ENCODE measurements at places on chromosomes 6 and 20.

DNA sequence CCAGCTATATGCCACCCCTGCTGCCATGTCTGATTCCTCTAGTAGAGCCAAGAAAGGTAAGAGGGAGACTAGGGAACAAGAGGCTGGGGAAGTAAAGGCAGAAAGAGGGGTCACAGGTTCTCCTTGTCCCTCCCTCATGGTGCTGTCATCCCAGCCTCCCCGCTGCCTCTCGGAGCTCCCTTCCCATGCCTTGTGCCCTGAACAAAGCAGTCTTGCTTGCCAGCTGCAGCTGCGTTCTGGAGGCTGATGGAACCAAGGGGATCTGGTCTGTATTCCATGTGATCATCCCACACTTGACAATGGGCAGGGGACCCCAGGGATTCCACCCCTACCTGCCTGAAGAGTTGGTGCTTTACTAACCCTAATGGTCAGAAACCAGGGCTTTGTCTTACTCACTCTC, 61.4 kb downstream of the DAAM2 start:
- DNase-seq, result no peak

GRCh38 chr20:62296724-62297448, 5.9 kb upstream of the ADRM1 start:
- DNase-seq, result no peak

GRCh38 chr6:108872575-108872974, 24.4 kb downstream of the ARMC2 start:
- DNase-seq, result no peak

DNA sequence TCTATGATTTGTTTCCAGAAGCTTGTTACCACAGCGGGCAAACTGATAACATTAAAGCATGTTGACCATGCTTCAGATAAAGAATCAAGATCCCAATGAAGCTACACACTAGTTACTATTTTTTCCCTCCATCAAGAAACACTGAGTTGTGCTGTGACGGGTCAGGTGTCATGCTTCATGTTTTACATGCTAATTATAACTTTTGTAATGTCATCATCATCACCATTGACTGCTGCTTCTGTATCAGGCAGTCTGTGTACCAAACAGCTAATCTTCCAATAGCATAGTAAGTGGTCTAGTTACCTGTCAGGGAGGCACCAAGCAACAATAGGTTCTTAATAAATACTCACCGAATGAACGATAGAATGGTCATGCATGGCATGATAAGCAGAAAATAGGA, 388.1 kb downstream of the THBS2 start:
- no peak for DNase-seq

- DNase-seq, result no peak
Observed at GRCh38 chr20:53201588-53201987, 229.4 kb downstream of the TSHZ2 start.

DNA sequence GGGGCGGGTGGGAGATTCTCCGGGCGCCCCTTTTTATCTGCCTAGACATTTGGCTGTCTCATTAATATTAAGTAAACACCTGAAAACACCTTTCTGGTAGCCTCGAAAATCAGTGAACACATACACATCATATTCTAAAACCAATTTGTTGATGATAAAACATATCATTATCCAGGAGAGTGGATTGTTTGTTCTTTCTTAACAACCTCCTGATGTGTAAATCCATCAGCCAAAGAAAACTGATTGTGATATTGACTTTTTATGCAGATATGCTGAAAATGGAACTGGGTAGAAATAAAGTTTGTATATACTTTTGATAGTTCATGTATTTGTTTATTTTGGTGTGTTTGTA, 75.7 kb downstream of the ADGRG6 start:
- DNase-seq, result no peak
